CD4-positive, alpha-beta T cell treated with Interleukin-15 for 1 hour (primary cell): ENCODE measurements at places on chromosomes 7 and 10.

- no peak for DNase-seq
Observed at GRCh38 chr7:102978284-102978683, 65.5 kb downstream of the LRRC17 start.

- DNase-seq: no peak
Observed at GRCh38 chr10:128211064-128211504, 84.9 kb upstream of the MKI67 start.

GRCh38 chr7:4302203-4302905 lies 379.7 kb upstream of the FOXK1 start:
- DNase-seq: no peak

DNA sequence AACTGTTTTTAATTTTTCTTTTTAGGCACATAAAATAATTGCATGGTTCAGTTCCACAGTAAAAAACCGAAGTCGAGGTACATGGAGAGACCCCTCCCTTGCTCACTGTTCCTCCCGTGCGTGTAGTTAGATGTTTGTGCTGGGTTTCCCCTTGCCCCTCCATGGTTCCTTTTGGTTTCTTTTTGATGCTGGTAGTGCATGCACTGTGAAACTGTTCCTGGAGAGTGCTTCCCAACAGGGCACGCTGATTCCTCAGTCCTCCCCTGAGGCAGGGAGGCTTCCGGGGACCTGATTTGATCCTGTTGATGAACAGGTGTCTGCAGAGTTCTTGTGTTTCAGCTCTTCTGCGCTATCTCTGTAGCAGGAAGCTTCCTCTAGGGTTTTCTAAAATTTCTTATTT lies 69.5 kb downstream of the ADCY1 start:
- DNase-seq: no peak

DNA sequence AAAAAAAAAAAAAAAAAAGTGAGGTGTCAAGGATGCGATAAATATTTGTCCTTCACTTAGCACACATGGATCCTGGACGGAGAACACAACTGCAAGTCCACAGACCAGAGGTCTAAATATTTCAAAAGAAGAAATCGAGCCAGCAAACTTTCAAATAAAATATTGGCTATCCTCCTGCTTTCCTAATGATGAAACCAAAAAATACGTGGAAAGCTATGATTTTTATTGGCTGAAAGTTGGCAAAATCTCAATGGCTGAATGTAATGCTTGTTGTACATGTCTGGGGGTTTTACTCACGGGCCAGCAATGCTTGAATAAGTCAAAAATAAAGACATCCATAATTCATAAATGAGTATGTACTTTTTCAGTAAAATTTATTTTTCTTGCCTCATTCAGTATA lies 19.0 kb upstream of the MGMT start:
- no peak for DNase-seq
